ENCODE measurements at places on chromosomes 7 and 10.

GRCh38 chr7:82449910-82450309 is 6.3 kb upstream of the CACNA2D1 start:
- no peak for DNase-seq

DNA sequence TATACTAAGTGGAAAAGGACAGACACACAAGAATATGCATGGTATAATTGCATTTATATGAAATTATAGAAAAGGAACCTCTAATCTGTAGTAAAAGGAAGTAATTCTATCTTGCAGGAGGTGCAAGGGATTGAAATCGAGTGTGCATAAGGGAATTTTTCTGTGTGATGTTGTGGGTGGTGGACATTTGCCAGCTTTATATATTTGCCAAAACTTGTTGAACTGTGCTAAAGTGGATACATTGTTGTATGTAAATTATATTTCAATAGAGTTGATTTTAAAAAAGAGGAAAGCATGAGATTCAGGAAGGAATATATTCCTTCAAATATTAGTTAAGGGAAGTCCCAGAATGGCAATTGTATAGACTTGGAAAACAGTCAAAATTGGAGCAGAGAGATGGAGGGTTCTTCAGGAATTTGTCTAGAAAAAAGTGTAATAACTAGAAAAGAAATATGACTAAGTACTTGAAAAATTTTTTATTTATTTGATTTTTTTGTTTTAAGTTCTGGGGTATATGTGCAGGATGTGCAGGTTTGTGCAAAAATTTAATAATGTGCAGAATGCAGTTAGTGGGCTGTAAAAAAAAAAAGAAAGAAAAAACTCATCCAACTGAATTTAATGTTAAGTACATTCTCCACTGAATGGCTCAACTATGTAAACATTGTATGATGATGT is 96.1 kb downstream of the ARL4A start:
- no peak for DNase-seq

GRCh38 chr7:53001221-53001620 is 34.2 kb upstream of the POM121L12 start:
- no peak for DNase-seq

DNA sequence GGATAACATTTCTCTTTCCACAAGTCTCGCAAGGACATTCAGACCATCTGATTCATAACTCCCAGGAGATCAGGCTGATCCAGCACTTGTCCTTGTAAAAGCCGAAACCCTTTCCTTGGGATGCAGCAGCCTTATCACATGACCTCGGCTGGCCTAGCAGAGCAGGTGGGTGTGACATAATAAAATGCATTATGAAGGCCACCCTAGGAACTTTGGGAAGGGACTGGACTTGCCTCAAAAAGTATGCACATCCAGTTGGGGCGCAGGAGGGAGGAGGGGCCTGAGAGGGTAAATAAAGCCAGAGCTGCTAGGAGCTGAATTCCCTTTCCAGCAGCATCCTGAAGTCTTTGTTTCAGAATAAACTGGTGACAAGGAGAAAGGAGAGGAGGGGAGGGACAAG is 260.8 kb downstream of the SNX13 start:
- no peak for DNase-seq

GRCh38 chr7:68770649-68771048 is 827.6 kb upstream of the AUTS2 start:
- no peak for DNase-seq

GRCh38 chr10:119595134-119595675 is 1.6 kb downstream of the TIAL1 start:
- no peak for DNase-seq

DNA sequence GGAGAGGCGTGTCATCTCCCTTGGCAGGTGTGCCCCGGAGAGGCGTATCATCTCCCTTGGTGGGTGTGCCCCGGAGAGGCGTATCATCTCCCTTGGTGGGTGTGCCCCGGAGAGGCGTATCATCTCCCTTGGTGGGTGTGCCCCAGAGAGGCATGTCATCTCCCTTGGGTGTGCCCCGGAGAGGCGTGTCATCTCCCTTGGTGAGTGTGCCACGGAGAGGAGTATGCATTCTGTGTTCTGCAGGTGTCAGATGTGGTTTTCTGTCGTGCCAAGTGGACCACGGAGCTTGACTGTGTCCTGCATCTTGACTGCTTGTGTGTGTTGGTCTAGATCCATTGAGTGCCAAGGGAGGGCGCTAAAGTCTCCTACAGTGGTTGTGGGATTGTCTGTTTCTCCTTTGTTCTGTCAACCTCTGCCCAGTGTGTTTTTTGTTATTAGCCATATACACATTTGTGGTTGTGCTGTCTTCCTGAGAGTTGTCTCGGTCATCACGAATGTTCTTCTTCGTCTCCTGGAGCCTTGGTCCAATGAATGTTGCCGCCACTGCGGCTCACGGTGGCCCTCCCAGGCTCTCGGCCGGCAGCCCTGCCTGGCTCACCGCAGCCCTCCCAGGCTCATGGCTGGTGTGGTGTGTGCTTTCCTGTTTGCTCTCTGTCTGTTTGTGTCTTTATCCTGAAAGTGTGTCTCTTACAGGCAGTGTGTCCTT is 96.8 kb downstream of the INPP5A start:
- no peak for DNase-seq

- DNase-seq: no peak
Measured at GRCh38 chr10:21314111-21314626, 211.3 kb downstream of the SKIDA1 start.

- DNase-seq: no peak
Measured at GRCh38 chr10:4804465-4804864, 21.5 kb upstream of the AKR1E2 start.

DNA sequence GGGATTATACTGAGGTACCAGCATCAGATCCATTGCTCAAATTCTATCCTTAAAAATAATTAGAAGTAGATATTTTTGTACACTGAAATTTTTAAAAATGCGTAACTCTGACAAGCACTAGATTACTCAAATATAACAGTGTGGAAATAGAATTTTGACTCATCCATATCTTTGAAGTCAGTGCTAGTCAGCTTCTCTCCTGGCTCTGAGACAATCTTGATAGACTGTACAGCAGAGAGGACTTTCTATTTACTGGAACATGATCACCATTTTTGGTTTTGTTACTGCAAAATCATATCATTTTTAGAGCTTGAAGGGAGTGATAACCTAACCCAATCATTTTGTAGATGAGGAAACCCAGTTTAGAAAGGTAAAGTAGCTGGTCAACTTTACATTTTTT is 195.0 kb downstream of the MTERF1 start:
- DNase-seq: no peak

DNA sequence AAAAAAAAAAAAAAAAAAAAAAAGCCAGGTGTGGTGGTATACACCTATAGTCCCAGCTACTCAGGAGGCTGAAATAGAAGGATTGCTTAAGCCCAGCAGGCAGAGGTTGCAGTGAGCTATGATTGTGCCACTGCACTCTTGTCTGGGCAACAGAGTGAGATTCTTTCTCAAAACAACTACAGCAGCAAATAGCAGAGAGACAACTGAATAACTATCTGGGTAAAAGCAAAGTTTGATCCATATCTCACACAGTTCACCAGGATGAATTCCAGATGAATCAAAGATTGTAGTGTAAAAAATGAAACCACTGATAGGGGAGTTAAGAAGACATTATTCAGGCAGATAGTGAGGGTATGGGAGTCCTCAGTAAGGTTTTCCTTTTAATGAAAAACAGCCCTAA is 11.4 kb upstream of the NUB1 start:
- DNase-seq: no peak

DNA sequence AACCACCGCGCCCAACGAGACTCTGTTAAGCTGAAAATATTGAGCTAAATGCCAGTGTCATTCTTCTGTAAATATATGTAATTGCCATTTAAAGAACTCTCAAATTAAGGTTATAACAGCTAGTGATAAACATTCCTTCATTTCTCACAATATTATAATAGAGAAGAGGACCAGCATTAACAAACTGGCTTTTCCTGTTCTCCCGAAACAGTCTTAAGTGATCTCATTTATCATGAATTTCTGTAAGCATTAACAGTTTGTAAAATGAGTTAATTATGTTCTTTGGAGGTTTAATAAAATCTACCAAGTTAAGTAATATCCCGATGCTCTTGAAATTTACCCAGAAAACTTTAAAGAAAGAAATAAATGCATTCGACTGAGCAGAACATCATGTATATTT is 352.8 kb downstream of the KCNMA1 start:
- DNase-seq: no peak

DNA sequence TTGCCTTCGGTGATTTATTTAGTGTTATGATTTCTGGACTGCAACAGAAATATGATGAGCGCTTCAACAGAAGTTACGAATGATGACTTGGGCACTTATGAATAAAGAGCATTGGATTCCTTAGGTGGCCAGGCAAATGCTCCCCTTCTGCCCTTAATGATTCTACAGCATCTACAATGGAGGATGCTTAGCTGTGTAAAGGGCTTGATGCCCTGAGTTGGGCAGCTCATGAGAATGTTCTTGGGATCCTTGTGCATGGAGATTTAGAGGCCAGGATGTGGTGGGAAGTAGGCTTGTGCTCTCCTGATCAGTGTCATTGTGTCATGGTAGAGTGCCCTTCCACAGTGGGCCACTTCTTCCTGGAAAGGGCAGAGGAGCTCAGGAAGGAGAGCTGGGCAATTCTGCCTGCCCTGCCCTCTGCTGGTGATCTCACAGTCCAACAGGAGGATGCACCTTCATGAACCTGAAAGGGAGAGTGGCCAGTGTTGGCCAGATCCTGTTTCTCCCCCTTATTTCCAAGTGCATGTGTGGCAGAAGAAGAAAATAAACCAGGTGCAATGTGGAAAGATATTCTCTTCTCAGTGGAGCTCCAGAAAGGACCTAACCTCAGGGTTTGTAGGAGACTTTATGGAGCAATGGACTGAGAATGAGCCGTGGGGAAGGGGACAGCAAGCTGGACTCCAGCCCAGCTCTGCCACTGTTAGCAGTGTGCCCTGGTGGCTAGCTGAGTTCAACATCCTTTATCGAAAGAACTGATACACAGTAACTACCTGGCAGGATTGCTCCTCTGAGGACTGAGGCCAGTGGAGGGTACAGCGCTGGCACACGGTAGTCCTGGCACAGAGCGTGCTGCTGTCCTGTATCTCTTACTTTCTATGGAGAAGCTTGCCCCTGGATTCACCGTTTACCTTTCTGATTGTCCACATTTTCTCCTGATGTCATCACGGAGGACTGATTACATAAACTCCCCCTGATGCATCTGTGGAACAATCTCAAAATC is 182.9 kb downstream of the BMPER start:
- DNase-seq: no peak

DNA sequence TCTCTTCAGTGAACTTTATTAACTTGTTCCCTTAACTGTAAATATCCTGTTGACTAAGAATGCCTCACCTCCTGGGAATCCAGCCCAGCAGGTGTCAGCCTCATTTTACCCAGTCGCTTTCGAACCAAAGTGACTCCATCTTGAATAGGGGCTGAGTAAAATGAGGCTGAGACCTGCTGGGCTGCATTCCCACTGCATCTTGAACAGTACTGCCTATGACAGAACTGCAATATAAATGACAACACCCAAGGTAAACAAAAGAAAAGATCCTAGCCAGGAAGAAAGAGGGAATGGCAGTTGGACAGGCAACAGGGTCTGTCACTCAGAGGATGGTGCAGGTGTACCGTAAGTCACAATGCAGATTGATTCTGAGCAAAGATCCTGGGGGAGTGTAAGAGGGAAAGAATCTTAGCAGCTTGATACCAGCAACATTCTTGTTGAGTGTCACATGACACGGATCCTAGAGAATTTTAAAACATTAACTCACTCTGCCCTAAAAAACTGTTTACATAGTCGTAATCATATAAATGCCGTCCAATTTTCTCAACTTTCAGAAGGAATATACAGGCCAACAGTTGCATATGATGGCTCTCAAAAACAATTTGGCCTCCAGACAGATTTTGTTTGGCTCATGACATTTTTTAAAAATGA is 4.4 kb upstream of the FAM107B start:
- DNase-seq: no peak
